ENCODE measurements at places on chromosomes 13 and 19.

GRCh38 chr19:10191347-10191746 is 3.4 kb downstream of the DNMT1 start:
- peak; percentile 64 for DNase-seq

DNA sequence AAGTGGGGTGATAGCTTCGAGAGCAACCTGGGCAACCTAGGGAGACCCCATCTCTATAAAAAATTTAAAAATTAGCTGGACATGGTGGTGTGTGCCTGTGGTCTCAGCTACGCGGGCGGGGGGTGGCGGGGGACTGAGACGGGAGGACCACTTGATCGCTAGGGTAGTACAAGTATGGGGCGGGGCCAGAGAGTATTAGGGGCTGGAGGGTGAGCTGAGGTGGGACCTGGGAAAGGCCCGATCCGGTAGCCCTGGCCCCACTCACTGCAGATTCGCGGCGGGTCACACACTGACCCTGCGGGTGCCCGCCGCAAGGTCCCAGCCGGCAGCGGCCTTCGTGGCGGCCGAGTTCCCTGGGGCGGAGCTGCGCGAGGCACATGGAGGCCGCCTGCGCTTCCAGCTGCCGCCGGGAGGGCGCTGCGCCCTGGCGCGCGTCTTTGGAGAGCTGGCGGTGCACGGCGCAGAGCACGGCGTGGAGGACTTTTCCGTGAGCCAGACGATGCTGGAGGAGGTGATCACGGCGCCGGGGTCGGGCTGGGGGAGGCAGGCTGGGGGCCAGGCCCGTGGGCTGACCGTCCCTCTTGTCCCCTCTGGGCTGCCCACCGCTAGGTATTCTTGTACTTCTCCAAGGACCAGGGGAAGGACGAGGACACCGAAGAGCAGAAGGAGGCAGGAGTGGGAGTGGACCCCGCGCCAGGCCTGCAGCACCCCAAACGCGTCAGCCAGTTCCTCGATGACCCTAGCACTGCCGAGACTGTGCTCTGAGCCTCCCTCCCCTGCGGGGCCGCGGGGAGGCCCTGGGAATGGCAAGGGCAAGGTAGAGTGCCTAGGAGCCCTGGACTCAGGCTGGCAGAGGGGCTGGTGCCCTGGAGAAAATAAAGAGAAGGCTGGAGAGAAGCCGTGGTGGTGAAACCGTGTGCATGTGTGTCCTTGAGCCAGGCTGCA is 2.0 kb upstream of the ARHGAP45 start:
- peak; percentile 54 for DNase-seq

DNA sequence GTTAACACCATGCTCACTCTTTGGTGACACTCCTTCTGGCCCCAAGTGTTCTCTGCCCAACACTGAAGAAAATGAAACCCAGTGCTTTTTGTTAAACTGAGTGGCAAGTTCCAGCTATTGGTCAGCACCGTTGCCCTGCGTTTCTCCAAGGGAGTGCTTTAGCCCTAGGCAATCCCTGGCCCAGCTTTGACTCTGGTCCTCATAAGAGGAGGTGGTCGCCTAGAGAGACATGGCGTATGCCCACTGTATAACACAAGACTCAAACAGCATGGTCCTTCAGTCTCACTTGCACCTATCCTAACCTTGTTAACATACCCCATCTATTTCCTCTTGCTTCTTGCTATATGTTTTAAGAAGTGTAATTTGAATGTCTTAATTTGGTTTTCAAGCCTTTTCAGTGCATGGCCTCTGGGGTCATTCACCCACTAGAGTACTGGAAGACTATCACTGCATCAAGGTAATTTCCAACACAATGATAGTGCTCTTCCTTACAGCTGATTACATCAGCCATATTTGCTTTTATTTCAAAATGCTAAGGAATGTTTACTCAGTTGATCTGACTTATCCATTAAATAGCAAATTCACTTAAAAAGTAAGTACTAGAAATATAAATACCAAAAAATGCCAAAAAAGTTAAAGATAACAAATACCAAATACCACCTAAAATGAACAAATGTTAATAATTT is 190.5 kb upstream of the SOX21 start:
- no peak for DNase-seq

GRCh38 chr19:50022823-50023222 is 2.3 kb downstream of the VRK3 start:
- DNase-seq: no peak

GRCh38 chr13:40440990-40441820 is 225.2 kb downstream of the FOXO1 start:
- DNase-seq: no peak

DNA sequence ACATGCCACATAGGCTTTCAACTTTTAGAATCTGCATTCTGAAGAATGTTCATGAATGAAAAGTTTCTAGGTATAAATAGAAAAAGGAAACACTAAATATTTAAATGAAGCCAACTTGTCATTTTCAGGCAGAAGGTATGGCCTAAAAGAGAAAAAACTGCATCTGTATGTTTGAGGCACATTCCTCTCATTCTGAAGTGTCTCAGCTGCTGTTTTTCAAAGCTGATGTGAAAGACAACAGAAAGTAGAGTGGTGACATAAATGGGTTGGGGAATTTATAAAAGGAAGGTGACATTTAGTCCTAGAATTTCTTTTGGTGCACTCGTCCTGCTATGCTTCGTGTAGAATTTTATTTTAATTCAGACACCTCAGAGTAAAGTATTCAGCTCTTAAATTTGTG is 539.6 kb upstream of the SLITRK5 start:
- no peak for DNase-seq

- DNase-seq: no peak
Measured at GRCh38 chr13:87537951-87538350, 133.2 kb upstream of the SLITRK5 start.

GRCh38 chr19:8334458-8335342 is 8.4 kb downstream of the KANK3 start:
- peak; percentile 26 for DNase-seq

DNA sequence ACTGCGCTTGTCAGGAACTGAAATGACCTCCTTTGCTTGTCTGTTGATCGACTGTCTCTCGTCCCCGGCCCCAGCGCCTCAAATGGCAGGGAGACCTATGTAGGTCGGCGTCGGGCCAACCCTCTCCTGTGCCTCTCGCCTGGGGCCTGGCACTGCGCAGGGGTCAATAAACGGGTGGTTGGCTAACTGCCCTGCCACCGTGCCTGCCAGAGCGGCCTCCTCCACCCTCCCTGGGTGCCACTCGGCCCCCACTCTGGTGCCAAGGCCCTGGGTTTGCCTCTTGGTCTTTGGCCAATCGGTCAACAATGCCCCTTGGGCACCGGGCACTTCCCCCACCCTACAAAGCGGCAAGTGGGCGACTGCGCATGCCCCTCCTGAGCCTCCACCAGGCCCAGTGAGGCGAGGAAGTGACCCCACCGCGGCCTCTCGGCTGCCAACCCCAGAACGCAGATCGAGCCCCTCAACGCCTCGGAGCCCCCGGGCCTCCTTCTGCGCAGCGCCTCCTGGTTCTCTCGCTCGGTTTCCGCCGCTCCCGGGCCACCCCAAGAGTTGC is 1.1 kb downstream of the KEAP1 start:
- DNase-seq: peak; percentile 47

GRCh38 chr13:29547153-29547552 is 48.3 kb downstream of the SLC7A1 start:
- no peak for DNase-seq

DNA sequence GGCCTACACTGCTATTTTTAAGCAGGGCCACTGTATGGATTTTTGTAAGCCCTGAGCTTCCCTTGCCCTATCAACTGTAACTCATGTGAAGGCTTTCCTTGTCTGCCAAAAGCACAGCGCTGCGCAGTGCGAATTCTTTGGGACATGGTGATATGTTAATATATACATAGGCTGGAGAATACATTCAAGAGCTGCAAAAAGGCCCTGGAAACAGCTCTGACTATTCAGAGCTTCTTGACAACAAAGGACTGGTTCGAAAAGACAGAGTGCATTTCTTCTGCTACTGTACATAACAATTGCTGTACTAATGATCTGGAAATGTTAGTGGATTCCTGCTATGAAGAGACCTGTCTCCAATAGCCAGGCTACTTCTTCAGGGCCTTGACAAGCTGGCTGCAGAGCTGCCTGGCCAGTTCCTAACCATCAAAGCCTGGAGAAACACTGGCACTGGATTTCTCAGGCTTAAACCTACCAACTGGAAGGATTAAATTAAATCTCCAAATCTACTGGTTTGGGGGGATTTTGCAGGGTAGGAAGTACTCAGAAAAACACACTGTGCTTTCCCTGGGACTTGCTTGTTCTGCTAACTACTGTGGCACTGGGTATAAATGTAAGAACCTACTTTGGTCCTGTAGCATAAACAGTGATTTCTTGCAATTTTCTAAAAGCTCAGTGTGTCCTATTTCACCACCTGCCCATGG is 246.9 kb downstream of the DNAJC15 start:
- no peak for DNase-seq

DNA sequence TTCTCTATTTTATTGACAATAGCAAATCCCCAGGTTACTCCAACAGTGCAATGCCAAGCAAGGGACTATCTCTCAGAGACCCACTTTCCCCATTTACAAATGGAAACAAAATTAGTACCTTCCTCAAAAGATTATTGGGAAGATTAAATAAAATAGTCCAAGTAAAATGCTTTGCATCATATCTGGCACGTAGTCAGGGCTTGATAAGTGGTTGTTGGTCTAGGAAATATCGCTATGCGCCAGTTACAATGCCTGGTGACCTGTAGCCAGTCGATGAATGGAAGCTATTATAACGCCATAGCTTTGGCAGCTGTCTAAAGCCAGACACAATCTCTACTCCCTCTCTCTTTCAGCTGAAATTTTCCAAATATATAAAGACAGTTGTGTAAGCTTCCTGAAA is 220.3 kb downstream of the RAP2A start:
- no peak for DNase-seq

- DNase-seq: no peak
Measured at GRCh38 chr19:4052114-4052992, 14.3 kb downstream of the ZBTB7A start.

- DNase-seq: no peak
Measured at GRCh38 chr13:95533545-95534160, 18.9 kb upstream of the CLDN10 start.

DNA sequence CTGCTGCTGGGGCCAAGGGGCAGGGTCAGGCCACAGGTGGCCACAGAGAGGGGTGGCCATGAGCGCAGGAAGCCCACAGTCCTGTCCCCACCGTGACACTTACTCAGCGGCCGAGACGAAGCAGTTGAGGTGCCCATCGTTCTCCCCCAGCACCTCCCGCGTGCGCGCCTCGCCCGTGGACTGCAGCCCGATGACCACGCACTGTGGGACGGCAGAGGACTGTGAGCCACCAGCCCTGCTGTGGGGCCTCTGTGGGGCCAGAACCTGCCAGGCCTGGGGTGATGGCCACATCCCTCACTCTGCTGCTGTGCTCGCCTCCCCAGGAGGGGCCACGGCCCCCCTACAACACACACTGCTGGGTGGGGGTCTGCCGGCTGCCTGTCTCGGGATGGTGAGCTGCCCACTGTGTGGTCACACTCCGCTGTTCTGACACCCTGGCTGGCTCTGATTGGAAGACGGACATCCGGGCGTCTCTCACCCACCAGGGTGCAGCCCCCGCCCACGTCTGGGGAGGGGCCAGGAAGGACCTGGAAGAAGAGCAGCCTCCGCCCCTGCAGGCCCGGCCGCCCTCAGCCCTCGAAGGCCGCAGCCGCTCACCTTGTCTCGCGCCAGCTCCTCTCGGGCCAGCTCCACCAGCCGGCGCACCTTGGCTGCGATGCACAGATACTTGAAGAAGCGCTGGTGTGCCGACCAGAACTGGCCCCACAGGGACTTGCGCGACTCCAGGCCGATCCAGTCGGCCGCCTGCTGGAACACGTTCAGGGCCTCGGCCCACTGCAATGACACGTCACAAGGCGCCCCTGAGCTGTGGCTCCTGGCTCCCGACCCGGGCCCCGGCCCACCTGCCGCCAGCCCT is 13.2 kb downstream of the GPX4 start:
- DNase-seq: no peak

- no peak for DNase-seq
Measured at GRCh38 chr13:106480351-106480910, 55.0 kb downstream of the EFNB2 start.

GRCh38 chr13:104357174-104357573 is 1291.0 kb upstream of the SLC10A2 start:
- DNase-seq: peak; percentile 8

GRCh38 chr13:42394361-42394708 is 122.4 kb downstream of the AKAP11 start:
- no peak for DNase-seq

- peak; percentile 80 for DNase-seq
Measured at GRCh38 chr19:35404879-35405622, 34.2 kb downstream of the GPR42 start.

DNA sequence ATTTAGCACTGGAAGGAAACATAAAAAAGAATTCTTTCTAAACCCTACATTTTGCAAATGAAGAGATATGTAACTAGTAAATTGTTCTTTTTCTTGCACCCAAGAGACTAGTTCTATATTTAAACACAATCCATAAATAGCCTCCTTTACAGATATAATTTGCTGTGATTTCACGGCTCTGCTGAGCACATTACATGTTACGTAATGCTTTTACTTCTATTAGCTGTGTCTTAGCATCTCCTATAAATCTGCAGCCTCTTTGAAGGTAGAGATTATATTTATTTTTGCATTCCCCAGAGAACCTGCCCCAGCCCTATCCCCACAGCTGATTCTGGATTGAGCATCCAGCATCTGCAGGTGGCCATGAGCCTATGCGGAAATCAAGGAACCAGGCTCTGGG is 32.2 kb downstream of the LACC1 start:
- DNase-seq: no peak

GRCh38 chr19:52200044-52200443 is 10.2 kb downstream of the PPP2R1A start:
- peak; percentile 77 for DNase-seq

GRCh38 chr13:89783221-89783755 is 1564.2 kb upstream of the MIR17HG start:
- no peak for DNase-seq

DNA sequence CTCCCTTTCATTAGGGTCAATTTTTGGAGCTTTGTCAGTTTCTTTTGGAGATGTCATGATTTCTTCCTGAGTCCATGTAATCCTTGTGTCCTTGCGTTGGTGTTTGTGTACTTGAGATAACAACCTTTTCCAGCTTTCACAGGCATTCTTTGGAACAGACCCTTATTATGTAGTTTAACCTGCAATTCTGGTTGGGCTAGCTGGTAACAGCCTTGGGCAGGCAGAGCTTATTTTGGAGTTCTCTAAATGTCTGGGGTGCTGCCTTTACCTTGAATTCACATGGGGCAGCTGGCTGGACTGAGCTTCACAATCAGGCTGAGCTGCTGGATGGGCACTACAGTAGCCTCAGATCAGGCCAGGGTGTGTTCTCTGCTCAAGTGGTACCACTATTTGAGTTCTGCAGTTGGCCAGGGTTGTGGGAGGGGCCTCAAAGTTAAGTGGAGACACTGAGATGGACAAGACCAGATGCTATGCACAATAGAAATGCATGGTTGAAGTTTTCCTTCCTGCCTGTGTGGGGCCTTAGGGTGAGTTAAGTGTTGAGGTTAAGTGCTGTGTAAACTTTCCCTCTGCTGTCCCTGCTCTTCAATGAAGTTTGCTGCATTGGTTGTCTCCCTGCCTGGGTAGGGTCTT is 277.3 kb downstream of the ATP8A2 start:
- no peak for DNase-seq

GRCh38 chr13:27482983-27483382 is 32.6 kb upstream of the MTIF3 start:
- no peak for DNase-seq

GRCh38 chr19:49680421-49681351 is 3.6 kb downstream of the PRMT1 start:
- peak; percentile 83 for DNase-seq

- DNase-seq: peak; percentile 53
Measured at GRCh38 chr13:113765564-113765910, 6.5 kb downstream of the TMEM255B start.

GRCh38 chr19:12485052-12485416 is 418 bp upstream of the ZNF709 start:
- no peak for DNase-seq
